ENCODE measurements at places on chromosomes 6 and 20.

DNA sequence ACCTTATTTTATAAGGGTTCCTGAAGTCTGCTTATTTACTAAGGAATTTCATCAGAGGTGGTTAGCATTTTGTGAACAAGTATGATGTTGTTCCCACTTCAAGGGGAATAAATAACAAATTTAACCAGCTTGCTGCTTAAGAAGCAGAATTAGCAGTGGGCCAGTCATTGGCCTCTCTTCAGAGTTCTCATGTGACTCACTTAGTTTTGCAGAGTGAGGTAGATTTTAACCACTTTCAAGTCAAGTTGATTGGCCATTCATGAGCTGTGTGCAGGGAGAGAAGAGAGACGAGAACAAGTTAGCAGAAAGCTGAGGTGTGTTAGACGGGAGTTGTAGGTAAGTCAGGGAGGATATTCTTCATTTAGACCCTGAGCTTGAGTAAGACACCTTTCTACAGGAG, 18.1 kb downstream of the TOP1 start:
- DNase-seq: no peak

DNA sequence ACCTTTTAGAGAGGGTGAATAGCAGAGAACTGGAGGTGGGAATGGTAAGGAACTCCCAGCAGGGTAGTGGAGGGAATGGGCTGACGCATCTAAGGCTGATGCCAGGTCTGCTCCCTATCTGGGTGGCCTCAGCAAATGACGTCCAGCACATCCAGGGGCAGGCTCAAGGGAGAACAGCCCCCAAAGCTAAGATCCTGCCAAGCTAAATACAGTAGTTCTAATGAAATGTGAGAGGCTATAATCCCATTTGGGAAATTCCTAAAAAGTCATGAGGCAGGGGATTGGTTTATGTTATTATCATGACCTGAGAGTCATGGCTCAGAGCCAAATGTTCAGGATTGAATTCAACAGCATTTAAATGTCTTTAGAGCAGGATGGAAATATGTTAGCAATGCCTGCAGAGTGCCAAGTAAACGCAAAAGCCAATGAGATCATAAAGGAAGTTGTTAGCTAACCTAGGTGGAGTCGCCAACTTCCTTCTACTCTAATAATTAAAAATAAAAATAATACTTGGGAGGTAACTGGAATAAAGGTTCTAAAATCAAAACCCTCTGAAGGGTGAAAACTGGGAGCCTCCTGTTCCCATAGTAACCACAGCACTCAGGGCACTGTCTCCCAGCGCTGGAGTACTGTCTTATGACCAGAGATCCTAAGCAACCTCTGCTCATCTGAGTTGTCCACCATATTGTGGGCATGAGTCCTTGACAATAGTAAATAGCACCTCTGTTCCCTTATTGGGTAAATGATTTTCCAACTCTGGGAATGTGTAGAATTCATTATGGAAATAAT, 34.8 kb downstream of the IYD start:
- no peak for DNase-seq

DNA sequence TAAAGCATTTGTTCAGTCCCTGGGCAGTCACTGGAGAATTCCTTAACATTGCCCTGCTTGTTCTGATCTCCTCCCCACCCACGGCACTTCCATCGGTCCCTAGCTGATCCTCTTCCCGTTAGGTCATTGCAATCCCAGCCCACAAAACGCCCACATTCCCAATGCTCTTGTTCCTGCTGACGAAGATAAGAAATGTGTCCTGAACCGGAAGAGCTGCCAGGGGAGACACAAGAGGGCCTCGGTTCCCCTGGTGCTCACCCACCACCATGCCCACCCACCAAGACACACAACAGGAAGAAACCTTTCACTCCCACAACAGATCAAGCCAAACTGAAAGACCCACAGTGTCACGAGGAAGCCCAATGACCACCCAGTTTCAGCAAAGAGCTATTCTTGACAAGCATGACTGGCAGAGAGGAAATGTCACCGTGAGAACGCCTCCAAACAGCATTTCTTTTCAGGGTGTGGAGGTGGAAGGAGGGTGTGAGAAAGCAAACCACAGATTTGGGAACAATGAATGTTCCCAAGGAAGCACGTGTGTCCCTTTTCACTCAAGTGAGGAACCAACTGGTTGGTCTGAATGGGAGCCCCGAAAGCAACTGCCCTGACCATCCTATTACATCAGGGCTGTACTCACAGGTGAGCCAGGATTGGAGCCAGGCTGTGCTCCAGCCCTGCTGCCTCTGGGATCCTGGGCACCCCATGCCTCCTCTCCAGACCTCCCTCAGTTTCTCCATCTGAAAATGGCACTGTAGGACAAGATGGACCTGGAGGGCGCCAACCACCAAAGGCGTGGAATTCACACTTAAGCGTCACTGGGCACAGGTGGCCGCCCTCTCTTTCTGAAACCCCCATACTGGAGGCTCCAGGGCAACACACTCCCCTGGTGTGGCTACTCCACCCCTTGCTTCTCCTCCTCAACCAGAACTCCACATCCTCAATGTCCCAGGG, 97.5 kb downstream of the ZMYND8 start:
- peak; percentile 98 for DNase-seq

DNA sequence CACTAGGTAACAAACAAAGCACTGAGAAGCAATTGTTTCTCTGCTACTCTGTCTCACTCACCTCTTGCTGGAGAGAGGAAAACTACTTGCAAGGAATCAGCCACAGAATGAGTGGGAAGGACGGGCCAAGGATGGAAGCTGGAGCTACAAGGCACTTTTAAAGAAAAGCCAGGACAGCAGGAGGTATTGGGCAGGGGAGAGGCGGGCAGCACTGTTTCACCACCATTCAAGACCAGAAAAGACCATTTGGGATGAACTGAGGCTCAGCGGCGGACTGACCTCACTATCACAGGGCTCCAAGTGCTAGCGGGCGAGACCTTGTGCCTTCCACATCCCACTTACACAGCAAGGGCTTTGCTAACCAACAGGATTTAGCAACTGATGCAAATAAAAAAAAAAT, 137.4 kb downstream of the IPCEF1 start:
- DNase-seq: no peak

GRCh38 chr20:43188234-43188653, 1.5 kb downstream of the PTPRT start:
- DNase-seq: no peak

- no peak for DNase-seq
These were observed 93.3 kb downstream of the CDH22 start for GRCh38 chr20:46214824-46215488.

DNA sequence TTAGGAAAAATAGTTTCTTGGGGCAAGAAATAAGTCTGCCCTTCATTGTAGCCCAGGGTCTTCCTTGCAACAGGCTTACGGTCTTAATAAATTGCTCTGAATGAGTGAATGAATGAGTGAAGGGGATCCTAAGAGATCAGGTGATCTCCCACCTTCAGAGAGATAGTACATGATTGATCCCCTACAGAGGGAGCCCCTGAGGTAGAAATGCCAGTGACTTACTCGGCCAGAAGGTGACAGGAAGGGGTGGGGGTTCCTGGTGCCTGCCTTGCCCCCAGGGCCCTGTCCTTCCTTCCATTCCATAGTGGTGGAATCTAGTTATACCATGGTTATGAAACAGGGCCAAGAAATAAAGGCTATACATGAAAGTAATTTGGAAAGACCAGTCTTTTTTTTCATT, 215.3 kb upstream of the SSTR4 start:
- no peak for DNase-seq

DNA sequence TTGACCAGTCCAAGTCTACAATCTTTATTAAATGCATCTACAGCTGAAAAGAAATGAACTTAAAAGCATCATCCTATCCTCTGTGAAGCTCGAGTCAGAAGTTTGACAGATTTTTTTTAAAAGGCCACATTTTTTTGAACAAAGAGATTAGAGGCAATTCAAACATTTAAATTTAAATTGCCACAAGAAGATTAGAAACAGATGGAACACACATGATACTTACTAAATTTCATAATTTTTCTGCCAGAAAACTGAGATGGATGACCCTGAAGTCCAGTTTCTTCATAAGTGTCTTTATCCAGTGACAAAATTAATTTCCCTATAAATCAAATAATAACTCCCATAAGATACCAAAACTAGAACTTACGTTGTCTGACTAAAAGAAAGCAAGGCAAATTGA, 4.3 kb downstream of the RPP40 start:
- no peak for DNase-seq

GRCh38 chr6:161837854-161838253, 564.0 kb upstream of the AGPAT4 start:
- DNase-seq: no peak

GRCh38 chr6:166487148-166487547, 99.3 kb downstream of the RAMACL start:
- no peak for DNase-seq

- DNase-seq: no peak
These were observed 216.8 kb upstream of the CITED2 start for GRCh38 chr6:139591075-139591865.

DNA sequence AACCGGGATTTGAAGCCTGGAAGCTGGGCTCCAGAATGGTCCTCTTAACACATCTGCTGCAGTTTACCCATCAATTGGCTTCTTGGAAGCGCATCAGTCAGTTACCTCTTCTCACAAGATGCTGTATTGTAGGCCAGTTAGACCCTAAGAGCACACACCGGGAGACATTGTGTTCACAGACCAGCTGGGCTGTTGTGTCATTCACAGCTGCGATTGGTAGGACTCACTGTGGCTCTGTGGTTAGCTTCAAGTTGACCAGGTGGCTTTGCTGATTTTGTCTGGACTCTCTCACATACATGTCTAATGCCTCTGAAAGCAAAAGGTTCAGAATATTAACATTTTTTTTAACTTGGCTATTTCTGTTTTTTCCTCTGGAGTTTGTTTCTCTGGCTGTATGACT, 64.8 kb downstream of the SNX9 start:
- DNase-seq: no peak

GRCh38 chr6:55423933-55424332, 96.7 kb downstream of the GFRAL start:
- DNase-seq: no peak

DNA sequence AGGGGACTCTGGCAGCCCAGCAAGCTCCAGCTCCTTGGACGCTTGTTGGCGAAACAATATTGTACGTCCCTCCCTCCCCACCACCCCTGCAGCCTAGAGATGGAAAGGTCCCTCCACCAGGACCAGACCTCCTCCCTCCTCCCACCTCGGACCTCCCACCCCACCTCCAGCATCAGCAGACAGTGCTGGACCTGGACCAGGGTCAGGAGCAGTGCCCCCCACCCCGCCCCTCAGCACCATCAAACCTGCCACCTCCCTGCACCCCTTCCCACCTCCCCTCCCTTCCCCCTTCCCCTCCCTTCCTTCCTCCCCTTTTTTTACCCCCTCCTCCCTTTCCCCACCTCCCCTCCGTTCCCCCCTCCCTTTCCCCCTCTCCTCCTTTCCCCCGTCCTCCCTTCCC, 98.4 kb downstream of the TAF4 start:
- no peak for DNase-seq

DNA sequence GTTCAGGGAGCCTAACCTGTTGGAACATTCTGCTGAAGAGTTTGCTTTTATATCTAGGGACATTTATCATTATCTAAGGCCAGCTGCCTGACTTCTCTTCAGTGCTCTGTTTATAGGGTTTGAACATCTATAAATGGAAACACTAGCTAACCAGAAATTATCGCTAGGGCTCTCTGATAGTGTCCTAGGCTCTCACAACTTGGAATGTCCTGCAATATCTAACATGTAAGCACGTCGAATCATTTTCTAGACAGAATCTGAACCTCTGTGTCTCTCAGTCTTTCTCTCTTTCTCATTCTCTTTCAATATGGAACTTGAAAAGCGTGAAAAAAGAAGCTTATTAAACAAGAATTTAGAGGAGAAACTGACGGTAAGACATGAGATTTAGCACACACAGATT, 92.5 kb upstream of the MLIP start:
- no peak for DNase-seq

DNA sequence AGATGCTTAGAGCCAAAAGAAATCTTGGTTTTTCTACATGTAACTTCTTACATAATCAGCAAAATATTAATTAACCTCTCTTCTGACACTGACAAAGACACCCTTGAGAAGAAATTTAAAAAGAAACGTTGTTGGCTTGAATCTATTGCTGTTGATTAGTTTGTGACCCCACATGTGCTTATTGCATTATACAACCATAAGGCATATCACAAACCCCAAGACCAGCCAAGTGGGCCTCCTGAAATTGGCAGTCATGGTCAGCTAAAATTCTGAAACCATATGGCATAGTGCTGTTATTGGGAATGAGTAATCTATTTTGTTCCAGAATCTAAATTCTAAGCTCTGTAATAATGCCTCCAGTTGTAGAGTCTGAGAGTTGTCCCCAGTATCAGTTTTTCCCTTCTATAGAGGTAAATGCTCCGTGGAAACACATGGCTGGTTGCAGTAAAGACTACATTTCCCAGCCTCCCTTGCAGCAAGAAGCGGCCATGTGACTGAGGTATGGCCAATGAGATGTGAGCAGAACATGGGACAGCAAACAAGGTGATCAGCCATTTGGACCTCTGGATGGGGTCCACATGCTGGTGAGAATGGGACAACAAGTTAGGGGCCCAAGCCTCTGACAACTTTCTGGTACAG, 42.3 kb upstream of the PTPN1 start:
- DNase-seq: no peak

GRCh38 chr6:102026649-102027048, 633.1 kb downstream of the GRIK2 start:
- DNase-seq: no peak

- no peak for DNase-seq
These were observed 158.8 kb downstream of the NKAIN2 start for GRCh38 chr6:123962508-123962907.

DNA sequence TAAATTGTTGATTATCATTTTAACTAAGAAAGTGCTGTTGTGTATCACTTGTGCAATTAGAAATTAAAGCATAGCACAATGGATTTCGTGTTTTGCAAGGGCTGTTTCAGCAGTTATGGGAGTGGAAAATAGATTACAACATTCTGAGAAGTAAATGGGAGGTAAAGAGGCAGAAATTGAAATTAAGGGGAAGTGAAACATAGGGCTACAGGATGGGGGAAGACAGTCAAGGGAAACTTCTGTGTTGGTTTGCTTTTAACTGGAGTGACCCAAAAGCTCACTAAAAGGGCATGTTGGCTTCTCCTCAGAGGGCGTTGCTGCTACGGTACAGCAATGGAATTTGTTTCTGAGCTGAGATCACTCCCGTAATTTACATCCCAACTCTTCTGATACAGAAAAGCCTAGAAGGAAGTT, 147.5 kb downstream of the BCAS1 start:
- no peak for DNase-seq

DNA sequence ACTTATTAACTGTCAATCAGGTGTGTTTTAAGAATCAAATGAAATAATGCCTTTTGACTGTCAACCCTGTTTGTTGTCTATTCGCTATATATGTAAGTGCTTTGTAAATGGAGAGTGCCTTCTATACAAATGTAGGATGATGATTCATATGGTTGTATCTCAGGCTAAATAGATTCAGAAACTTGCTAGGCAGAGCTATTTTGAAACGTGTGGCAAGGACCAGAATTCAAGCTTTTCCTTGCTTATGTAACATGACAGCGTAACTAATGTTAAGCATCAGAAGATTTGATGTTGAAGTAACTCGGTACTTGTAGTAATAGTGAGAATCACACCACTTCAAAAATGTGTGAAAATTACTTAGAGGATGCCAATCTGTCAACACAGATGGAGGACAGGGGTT, 3.4 kb downstream of the OGFRL1 start:
- DNase-seq: no peak

Data from GM12878 (cell line).